ENCODE measurements at places on chromosomes 3 and 15.
A peak's percentile ranks its signal among the peaks of the same experiment; 100 is the strongest.

GRCh38 chr3:74789111-74789510 is 174.7 kb upstream of the CNTN3 start:
- no peaks in the 10 kb centered on the region for H3K36me3 ChIP-seq
- H3K27ac ChIP-seq = no peak overlapping the region
- DNase-seq = no peak
- H3K4me1 ChIP-seq = no peaks in the 10 kb centered on the region
- no peak overlapping the region for H3K4me3 ChIP-seq

GRCh38 chr3:59563072-59563605 is 513.3 kb upstream of the CFAP20DC start:
- no peak overlapping the region for H3K4me3 ChIP-seq
- H3K4me1 ChIP-seq = peaks cover 36% of the 10 kb centered on the region
- no peaks in the 10 kb centered on the region for H3K27me3 ChIP-seq
- H3K27ac ChIP-seq = no peak overlapping the region
- DNase-seq = no peak

GRCh38 chr15:60761505-60761845 is 282.5 kb upstream of the ICE2 start:
- no peak for DNase-seq
- H3K4me1 ChIP-seq = peaks cover 27% of the 10 kb centered on the region
- H3K36me3 ChIP-seq = peaks cover 8% of the 10 kb centered on the region
- H3K4me3 ChIP-seq = no peak overlapping the region
- peak overlapping the region; percentile 47 for H3K27ac ChIP-seq
- peaks cover 2% of the 10 kb centered on the region for H3K27me3 ChIP-seq

DNA sequence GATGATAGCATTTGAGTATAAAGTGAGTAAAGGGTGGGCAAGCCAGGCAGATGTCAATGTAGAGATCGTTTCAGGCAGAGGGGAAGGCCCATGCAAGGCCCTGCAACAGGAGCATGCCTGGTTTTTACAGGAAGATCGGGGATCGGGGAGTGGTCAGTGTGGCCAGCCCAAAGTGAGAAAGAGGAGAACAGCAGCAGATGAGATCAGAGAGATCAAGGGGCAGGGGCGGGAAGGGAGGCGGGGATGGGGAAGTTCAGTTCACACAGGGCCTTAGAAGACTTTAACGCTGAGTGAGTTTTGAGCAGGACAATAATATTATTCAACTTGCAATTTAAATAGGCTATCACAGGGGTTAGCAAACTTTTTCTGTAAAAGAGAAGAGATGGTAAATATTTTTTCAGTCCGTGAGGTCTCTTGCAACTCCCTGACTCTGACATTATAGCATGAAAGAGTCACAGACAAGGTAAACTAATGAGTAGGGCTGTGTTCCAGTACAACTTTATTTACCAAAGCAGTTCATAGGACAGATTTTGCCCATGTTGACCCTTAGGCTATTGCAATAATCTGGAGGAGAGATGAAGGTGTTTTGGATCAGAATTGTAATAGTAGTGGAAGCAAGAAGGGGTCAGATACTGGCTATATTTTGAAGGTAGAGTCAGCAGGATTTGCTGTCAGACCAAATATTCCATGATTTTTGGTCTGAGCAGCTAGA is 12.4 kb upstream of the CD47 start:
- no peak for DNase-seq
- peaks cover 2% of the 10 kb centered on the region for H3K36me3 ChIP-seq
- peaks cover 9% of the 10 kb centered on the region for H3K27me3 ChIP-seq
- peaks cover 35% of the 10 kb centered on the region for H3K4me1 ChIP-seq

DNA sequence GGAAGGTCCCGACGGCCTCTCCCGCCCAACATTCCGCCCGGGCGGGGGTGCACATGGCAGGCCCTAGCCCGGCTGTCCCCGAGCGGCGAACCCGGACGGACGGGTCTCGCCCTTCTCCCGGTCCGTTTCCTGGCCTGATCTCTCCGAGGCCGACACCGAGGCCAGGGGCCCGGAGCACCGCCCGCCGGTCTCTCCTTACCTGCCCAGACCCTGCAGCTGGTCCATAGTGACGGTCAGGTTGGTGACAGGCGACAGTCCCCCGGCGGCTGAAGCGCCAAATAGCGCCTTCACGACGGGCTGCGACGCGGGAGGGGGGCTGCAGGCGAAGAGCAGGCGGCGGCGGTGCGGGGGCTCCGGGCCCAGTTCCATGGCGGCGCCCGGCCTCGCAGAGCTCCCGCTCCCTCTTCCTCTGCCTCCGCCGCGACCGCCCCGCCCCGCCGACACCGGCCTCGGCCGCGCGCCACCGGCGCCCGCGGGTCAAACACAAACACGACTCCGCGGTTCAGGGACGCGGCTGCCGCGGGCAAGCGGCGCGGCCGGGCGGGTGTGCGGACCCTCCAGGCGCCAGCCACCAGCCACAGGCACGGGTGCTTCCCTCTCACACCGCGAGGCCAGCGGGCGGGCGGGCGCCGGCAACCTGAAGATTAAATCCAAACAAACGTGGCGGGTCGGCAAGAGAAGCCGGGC is 495 bp downstream of the CDC25A start:
- no peak for DNase-seq
- H3K27ac ChIP-seq = peak overlapping the region; percentile 92
- peaks cover 1% of the 10 kb centered on the region for H3K27me3 ChIP-seq

GRCh38 chr15:44219073-44219472 is 24.0 kb upstream of the FRMD5 start:
- H3K27ac ChIP-seq = no peak overlapping the region
- H3K4me3 ChIP-seq = no peak overlapping the region
- H3K4me1 ChIP-seq = no peaks in the 10 kb centered on the region
- no peak for DNase-seq
- H3K36me3 ChIP-seq = no peaks in the 10 kb centered on the region

DNA sequence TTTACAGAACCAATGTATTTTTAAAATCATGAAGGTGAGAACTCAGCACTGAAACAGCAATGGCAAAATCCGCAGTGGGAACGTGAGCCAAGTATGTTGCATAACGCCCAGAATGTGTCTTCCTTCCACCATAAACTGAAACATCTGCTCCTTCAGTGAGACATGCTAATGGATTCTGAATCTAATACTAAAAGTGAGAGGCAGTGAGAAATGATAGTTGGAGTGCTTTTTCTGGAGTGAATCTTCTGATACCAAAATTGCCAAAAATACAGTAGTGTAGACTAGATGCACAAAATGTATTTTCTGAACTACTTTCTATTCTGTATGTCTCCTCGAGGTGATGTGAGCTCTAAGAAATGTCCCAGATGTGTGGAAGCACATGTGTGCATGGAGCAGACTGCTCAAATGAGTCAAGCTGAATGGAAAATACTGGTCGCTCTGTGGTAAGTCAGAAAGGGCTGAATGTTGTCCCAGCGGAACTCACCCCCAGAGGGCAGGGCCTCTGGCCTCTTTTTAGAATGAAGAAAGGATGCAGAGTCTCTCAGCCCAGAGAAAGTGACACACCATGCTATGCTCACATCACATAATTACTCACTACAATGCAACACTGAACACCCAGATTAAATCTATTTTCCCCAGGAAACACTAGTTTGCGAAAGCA is 73.0 kb downstream of the ATP10A start:
- peak; percentile 33 for DNase-seq
- H3K4me3 ChIP-seq = no peak overlapping the region
- peak overlapping the region; percentile 87 for H3K27ac ChIP-seq
- H3K27me3 ChIP-seq = no peaks in the 10 kb centered on the region

DNA sequence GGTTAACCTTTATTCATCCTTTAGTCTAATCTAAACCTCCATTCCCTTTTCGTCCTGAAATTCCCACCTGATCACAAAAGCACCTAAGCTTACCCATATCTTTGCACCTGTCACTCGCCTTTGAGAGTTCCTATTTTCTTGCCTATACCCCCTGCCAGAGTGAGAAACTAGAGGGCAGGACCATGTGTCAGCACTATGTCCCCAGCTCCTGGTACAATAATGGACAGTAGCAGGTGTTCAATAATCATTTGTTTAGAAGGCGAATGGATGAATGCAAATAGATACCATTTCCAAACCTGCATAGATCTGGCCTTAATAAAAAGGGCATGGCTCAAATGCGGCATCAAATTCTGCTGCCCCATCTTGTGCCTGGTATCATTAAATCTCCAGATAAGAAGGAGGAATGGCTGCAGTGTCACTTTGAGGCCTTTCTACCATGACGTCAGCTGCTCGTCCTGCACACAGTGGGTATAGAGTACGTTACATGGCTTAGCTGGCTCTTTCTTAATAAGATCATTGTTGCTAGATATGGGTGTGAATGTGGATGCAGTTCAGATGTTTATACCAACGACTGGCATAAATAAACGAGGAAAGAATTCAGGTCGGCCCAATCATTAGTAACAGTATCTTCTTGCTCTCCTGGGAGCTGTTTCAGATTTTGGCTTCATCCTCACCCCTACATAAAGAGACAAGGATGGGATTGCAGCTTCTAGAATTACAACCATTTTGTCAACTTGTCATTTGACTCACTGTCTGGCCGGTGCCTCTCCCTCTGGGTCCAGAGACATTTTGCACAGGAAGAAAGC is 148.7 kb downstream of the RORA start:
- peaks cover 12% of the 10 kb centered on the region for H3K4me1 ChIP-seq
- DNase-seq = no peak
- H3K4me3 ChIP-seq = no peak overlapping the region
- H3K27me3 ChIP-seq = peaks cover 27% of the 10 kb centered on the region

DNA sequence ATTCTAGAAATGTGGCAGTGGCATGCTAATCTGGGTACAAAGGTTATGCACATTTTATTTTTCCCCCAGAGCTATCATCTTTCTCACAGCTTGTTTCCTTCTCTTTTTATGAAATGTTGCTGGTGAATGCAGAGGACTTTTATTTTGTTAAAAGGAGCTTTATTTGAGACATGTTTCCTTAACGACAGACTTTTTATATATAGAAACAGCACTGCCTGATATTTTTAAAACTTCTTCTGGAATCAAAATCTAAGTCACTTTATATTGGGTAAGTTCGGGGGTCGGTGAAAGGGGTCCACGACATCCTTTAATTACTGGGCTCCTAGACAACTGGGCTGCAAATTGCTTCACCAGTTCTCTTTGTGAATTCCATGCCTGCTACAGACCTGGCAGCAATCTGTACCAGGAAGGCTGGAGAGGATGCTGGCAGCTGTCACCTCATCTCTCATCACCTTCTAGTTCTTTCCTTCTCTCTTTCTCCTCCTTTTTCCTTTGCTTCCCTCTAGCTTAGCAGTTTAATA is 464.7 kb downstream of the PDCD6IP start:
- no peak for DNase-seq
- no peak overlapping the region for H3K27ac ChIP-seq
- H3K36me3 ChIP-seq = no peaks in the 10 kb centered on the region
- H3K4me3 ChIP-seq = no peak overlapping the region

Data from activated T-helper 1 cell treated with anti-CD3 and anti-CD28 coated beads, Interleukin-12 subunit alpha, Interleukin-12 subunit beta, Interleukin-2, Interleukin-4 antibody, amounts not matched to agents 30 ng/mL and 10 ng/mL and 1 ng/mL, durations not matched to agents 14 hours and 24 hours and 36 hours (primary cell).